ENCODE measurements at places on chromosomes 12 and 14. TPM values are rescaled to one million over a fixed set of nuclear protein-coding genes. Genes with fewer than 3 reads are reported as not detected.

- DNase-seq, result no peak
Observed at GRCh38 chr12:116131176-116131575, 146.3 kb downstream of the MED13L start.

- DNase-seq, result no peak
Observed at GRCh38 chr12:107586256-107586970, 99.2 kb upstream of the PWP1 start.

DNA sequence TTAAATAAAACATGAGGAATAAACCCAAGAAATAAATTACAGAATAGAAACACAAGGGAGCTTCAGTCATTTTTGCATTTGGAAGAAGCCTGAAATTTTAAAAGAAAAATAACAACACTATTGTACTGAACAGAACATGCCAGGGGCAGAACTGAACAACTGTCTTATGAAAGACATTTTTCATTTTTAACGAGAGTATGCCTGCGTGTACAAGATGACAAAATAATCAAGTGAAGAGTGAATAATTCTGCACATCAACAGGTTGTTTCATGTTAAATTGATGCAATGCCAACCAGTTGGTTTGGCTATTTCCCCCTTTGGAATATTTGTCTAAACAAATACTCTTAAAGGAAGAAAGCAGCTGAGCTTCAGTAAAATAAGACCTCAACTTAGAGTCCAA is 103.3 kb upstream of the BTG1 start:
- DNase-seq, result no peak

- no peak for DNase-seq
Observed at GRCh38 chr14:44662250-44662891, 155.3 kb upstream of the FSCB start.

DNA sequence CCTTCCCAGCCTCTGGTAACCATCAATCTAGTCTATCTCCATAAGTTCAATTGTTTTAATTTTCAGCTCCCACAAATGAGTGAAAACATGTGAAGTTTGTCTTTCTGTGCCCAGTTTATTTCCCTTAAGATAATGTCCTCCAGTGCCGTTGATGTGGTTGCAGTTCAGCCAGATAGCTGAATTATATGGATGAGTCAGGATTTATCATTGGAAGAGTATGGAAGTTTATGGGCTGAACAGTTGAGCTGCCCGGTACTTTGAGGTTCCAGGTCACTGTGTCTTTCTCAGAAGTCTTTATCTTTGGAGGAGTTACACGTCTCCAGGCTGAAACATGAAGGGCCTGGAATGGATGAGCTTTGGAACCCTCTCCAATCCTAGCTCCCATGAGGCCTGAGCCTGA is 120.1 kb downstream of the ASCL4 start:
- no peak for DNase-seq

- DNase-seq, result no peak
Observed at GRCh38 chr12:6603095-6603567, 4.0 kb downstream of the CHD4 start.

KRT79 gene
- not detected for polyA plus RNA-seq

HOXC5 gene
- polyA plus RNA-seq, result 2.0 TPM

P2RX2 gene
- 1.9 TPM for polyA plus RNA-seq

MTRFR gene
- 25.7 TPM for polyA plus RNA-seq

TBPL2 gene
- 0.12 TPM for polyA plus RNA-seq

Data from renal cortex interstitium (tissue), 15 donors.